ENCODE measurements at places on chromosomes 2 and 18.

DNA sequence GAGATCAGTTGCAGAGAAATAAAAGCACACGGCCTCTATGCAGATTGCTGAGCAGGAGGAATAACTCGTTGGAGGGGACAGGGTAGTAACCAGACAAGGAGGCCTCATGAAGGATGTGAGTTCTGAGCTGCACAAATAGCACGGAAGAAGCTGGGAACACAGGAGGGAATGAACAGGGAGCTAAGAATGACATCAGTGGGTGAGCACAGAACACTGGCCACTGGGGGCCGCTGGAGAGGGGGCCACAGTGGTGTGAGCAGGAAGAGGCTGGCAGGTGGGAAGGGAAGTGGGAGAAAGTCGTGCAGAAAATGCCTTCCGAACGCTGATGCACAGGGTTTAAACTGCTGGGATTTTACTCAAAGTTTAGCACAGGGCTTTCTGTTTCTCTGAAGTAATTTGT lies 61.0 kb downstream of the ZAP70 start:
- DNase-seq = no peak

- DNase-seq = no peak
Observed at GRCh38 chr2:29526587-29527586, 394.5 kb downstream of the ALK start.

- no peak for DNase-seq
Observed at GRCh38 chr2:173436088-173436487, 81.4 kb downstream of the CDCA7 start.

DNA sequence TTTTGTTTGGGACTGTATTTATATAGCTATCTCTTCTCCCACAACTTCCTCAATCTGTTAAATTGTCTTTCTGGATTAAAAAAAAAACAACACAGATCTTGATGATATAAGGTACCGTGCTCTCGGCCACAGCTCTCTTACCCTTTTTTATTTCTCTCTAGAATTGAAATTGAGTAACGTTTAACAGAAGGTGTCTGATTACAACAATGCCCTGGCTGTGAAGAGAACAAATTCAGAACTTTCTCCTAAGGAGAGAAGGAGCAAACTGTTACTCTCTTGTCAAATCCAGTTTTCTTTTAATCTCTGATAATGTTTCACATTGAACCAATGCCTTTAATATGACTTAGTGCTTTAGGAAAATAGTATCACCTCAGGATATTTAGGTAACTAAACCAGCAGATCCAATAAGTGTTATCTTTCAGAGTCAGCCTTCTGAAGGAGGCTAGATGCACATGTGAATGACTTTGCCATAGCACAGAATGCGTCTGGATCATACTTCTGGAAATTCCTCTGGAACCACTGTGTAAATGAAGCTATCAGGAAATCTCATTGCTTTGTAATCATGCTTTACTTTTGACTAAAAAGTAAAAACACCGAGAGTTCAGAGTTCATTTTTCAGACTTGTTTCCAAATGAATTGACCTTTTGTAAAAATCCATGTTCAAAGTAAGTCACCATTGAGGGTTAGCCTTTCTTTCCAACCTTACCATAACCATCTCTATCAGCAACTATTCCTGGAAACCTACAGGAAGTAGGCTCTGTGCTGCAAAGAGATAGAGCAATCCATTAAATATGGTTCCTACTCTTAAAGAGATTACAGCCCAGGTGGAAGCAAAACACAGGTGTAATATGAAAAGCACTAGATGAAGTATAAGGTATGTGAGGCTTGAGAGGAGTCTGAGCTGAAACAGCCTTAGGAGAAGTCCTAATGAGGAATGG lies 147.0 kb upstream of the OSR1 start:
- DNase-seq = no peak

DNA sequence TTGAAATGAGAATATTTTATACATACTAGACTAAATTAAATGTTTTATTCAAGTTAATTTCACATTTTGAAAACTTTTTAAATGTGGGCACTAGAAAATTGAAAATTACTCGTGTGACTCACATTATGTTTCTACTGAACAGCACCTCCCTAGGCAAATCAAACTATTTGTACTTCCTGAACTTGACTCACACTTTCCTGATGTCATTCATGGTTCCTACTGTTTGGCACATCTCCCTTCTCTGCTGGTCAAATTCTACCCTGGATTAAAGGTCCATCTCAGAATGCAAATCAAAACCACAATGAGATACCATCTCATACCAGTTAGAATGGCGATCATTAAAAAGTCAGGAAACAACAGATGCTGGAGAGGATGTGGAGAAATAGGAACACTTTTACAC lies 16.7 kb downstream of the LHCGR start:
- no peak for DNase-seq

DNA sequence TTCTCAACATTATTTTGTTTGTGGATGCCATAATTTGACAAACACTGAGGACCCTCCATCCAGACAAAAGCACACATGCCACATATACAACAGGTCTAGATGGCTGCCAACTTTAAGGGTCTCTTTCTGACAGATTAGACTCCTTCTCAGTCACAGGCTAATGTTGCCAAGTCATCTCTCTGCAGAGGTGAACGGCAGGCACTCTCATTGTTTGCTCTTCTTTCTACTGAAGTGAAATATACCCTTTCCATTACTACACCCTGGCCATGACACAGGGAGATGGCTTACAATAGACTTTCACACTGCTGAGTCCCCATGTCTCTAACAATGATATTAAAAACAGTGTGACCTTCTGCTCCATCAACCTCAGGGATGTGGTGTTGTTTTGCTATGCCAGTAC lies 47.5 kb upstream of the ZNF397 start:
- no peak for DNase-seq

GRCh38 chr2:162890690-162891311 lies 52.2 kb upstream of the KCNH7 start:
- DNase-seq = peak; percentile 62

DNA sequence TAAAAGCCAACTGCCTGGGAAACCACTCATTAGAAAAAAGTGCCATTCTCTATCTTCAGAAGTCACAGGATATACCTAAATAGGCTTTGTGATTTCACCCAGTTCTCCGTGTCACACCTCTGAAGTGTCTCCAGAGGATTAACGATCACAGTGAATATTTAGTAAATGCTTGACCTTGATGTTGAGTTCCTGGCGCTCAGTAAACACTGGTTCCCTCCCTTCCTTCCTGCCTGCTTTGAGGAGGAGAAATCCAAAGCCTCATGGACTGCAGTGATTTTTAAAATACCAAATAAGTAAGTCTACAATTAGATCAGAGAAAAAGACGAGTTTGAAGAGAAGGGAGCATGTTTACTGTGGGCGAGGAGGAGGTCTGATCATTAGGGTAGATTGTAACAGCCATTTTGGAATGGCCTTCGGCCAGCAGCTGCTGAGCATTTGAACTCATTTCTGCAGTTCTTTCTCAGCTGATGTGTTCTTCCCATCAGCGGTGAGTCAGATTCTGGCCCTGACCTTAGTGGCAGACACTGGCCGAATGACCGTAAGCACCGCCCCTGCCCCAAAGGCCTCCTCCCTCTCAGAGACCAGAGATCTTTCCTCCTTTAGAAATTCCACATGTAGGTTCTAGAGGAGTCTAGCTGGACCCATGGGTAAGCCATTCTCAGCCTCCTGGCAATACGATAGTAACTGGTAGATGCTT lies 62.1 kb upstream of the SLC16A14 start:
- no peak for DNase-seq

GRCh38 chr2:112053917-112054846 lies 887 bp upstream of the TMEM87B start:
- peak; percentile 93 for DNase-seq

DNA sequence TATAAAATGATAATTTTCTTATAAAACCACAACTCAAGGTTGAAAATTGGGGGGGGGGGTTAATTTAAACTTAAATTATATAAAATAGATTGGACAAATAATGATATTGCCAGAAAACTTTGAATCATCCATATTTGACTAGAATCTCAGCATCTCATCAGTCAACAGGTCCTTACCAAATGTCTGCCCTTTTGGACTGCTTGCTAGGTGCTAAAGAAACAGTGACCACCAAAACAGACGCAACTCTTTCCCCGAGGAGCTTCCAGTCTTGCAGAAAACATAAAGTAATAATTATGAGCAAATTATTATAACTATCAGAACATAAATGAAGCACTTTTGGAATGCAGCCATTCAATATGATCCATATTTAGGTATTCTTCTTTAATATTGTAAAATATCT lies 8.6 kb upstream of the COL3A1 start:
- no peak for DNase-seq

DNA sequence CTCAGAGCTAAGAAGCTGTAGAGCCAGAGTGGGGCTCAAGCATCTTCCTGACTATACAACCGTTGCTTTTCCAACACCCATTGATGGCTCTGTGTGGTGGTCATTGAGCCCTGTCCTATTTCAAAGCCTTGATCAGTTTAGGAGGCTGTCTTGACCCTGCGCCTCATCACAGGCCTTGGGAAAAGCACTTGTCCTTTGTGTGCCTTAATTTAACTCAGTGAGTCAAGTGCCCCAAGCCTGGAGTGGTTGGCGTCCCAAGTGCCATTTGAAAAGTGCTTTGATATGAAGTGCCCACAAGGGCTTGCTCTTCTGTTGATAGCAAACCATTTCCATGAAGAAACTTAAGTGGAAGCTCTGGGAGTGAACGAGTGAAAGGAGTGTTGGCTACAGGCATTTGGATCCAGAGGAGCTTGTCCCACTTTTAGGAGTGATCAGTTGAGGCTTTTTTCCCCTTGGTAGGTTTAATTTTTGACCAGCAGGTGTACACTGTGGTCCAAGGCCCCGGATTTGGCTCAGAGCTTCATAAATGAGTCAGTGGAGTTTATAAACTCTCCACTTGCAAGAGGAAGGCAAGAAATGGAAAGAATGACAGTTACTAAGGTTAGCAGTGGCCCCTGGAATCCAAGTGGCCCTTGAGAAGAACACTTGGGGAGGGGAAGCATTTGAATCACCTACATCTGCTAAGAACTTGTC lies 50.3 kb downstream of the ACTR2 start:
- DNase-seq = no peak

DNA sequence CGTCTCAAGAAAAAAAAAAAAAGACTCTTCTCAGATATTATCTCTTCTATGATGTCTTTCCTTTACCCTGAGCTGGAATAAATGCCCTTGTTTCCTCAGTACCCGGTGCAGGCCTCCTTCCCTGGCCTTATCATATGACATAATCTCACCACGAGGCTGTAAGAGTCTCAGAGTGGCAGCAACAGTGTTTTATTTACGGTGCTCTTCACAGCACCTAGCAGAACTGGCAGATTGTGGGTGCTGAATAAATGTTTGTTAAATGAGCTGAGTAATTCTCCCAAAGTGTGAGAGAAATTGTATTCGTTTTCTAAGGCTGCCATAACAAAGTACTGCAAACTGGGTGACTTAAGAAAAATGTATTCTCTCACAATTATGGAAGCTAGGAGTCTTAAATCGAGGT lies 82.8 kb upstream of the CD28 start:
- no peak for DNase-seq

DNA sequence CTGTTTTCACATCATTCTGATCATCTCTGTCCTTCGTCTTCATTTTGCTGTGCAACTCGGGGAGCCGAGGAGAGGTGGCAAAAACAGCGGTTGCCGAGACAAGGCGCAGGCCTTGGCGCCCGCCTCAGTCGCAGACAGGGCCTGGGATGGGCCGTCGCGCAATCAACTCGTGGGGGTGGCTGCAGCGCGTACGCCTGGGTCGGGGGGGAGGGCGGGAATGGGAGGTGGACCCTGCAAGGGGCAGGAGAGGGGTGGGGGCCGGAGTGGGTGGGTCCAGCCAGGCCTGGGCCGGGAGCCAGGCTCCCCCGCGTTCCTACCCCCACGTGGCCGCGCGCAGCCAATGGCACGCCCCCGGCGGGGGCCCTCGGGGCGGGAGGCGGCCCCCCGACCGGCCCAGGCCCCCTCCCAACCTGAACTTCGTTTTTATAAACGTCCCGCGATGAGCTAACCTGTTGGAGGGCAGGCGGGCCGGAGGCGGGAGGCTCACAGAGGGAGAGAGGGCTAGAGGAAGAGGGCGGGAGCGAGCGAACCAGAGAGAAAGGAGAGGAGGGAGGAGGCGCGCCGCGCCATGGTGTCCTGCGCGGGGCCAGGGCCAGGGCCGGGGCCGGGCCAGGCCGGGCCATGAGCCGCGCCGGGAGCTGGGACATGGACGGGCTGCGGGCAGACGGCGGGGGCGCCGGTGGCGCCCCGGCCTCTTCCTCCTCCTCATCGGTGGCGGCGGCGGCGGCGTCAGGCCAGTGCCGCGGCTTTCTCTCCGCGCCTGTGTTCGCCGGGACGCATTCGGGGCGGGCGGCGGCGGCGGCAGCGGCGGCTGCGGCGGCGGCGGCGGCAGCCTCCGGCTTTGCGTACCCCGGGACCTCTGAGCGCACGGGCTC lies at the start of gene HOXD13:
Gene HOXD13 (plus strand): TSS at position 452 of the 875 bp plus-strand sequence. CDS start 170 bp downstream, at position 622.
- peak; percentile 55 for DNase-seq

DNA sequence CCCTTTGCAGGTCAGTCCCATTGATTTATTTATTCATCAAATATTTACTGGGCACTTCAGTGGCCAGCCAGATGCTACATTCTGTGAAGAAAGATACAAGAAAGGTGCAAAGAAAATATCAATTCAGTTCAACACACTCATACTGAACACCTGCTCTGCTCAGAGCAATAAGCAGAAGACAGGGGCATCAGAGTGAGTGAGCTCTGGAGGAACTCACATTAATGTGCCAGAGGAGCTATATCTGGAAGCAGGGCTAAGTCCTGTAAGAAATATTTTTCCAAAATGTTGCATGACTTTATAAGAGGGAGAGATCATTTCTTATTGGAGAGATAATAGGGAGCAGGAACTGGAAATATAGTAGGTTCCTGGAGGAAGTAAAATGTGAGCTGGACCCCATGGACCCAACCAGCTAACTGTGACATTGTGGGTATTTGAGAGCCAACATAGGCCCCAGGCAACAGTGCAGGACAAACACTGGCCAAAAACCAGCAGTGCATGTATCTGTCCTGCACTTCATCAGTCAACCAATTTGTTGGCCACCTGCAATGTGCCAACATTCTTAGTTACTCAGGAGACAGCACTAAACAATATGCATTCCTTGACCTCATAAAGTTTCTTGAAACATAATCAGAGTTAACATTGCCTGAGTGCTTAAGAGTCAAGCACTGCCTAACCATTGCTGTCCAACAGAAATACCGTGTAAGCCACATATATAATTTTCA lies 102.7 kb upstream of the PTPRM start:
- DNase-seq = no peak

DNA sequence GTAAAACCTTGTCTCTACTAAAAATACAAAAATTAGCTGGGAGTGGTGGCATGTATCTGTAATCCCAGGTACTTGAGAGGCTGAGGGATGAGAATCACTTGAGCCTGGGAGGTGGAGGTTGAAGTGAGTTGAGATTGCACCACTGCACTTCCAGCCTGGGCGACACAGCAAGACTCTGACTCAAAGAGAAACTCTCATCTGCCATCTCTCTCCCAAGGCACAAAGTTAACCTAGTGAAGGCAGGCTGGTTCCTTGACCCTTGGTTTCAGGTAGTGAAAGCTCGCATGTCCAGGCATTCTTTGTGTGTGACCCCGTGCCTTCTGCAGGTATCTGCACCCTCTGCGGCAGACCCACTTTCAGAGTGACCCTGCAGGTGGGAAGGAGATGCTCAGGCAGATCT lies 100.0 kb downstream of the WDSUB1 start:
- DNase-seq = no peak

- no peak for DNase-seq
Observed at GRCh38 chr2:6970551-6970950, 53.3 kb downstream of the RNF144A start.

Data from NCI-H524 (cell line).